T follicular helper cell (primary cell): ENCODE measurements at places on chromosomes 4 and X.

DNA sequence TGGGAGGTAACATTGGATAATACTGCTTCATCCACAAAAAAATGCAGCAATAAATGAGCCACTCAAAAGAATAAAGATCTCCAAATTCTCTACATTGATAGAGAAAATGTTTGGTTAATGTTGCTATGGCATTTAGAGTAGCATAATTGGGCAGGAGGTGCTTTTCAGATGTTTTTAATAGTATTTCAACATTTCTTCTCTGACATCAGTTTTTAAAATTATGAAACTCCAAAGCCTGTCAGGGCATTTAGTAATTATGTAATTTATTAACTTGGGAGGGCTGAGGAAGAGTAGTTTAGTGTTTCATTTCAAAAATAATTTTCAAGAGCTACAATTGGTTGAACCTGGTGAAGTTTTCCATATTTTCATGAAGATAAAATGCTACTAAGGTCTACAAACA, 211.3 kb upstream of the INTU start:
- no peak for DNase-seq

GRCh38 chr4:171239196-171239595, 574.0 kb upstream of the GALNTL6 start:
- DNase-seq = no peak

DNA sequence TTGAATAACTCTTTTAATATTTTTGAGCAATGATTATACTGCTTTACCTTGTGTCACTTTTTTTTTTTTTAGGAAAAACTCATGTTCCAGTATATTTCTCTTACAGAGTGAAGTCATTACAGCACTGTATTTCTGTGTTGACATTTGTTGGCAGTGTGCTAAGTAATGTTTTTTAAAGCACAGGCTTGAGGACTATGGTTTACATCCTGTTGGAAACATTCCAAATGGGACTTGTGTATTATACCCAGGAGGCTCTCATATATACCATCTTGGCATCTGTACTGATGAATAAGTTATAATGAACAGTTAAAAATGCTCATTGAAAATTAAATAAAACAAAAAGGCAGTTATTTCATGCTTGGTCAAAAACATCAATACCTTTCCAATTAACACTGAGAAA, 33.8 kb downstream of the CEP44 start:
- DNase-seq = no peak

DNA sequence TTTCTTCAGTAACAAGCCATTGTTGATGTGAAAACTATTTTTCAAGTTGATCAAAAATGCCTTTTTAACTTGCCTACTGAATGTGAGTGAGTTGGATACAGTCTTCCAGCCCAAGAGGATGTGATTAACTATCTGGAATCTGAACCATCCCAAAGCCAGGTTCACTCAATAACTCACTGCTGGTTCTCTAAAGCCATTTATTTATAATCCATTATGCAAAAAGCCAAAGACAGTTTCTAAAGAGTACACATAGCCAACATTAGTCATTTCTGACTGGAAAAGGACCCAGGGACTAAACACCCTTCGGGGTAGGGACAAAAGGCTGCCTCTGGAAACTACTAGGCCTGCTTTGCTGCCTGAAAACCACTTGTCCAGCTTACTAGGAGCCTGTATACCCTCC, 109.6 kb downstream of the SHROOM4 start:
- DNase-seq = no peak

DNA sequence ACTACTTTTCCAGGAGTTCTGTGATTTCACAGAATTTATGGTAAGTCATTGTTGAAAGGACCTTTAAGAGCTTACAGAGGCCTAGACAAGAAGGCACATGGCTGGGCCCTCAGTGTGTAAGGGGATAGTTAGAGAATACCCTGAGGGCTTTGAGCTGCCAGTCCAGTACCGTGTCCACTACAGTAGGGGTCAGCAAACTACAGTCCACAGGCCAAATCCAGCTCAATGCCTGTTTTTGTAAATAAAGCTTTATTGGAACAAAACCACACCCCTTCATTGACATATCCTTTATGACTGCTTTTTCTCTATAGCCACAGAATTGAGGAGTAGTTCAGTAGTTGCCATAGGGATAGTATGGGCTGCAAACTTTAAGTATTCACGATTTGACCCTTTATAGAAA, 176.2 kb downstream of the MID1 start:
- DNase-seq = no peak

DNA sequence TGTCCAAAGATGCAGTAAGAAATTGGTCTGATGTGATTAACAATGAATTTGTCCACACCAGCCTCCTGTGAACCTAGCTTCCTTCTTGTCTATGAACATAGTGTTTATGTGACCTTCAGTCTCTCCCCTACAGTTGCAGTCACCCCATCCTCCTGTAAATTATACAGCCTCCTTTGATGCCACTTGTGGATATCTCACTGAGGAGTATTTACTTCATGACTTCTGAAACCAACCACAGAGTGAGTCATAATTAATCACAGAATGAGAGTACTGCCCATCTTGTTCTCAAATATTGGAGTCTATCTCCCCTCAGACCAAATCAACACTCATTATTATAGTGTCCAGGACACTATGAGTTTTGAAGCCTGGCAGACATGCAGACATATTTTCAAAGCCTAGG, 27.3 kb upstream of the XAGE2 start:
- DNase-seq = no peak

DNA sequence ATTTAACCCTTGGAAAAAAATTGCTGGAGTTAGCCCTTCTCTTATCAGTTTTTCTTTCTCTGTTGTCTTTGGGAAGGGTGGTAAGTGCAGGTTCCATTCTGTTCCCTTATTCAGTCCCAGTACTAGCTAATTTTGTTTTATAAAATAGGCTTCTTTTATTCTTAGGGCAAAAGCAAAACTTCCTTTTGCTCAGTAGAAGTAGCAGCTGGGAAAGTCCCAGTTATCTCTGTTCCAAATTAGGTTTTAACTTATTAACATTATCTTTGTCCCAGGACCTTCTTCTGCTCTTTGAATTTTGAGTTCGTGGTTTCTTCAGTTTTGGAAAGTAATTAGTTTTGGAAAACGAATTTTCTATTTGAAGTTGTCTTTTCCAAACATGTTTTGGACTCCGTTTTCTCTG, 61.1 kb downstream of the BANK1 start:
- DNase-seq = no peak

DNA sequence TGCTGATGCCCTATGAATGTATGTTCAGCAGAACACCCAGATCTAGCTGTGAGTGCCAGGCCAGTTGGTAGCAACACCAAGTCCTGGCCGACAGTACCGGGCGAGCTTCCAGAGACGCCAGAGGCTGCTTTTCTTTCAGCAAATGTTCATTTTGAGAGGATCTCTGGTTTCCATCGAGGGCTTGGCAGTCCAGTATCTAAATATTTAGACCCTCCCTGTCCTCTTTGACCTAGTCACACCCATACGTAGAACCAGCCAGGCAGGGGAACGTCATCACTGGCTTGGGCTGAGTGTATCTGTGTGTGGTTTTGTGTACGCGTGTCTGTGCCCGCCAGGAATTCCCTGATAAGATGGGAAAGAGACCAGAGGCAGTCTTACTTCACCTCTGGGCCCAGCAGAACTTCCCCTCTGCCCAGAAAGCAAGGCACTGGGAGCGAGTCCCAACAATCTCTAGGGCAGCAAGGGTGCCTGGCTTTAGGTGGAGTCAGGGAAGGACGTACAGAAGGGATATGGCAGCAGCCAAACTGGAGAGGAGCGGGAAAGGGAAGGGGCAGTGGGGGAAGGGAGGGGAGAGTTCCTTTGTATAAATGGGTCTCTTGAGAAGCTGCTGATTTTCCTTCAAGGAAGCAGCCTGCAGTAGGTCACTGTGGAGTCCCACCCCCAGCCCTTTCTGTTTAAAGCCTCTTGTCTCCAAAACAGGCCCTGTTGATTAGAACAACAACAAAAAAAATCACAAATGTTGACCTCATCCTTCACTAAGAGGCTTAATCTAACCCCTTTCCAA, 15.0 kb upstream of the ELF4 start:
- DNase-seq = no peak

DNA sequence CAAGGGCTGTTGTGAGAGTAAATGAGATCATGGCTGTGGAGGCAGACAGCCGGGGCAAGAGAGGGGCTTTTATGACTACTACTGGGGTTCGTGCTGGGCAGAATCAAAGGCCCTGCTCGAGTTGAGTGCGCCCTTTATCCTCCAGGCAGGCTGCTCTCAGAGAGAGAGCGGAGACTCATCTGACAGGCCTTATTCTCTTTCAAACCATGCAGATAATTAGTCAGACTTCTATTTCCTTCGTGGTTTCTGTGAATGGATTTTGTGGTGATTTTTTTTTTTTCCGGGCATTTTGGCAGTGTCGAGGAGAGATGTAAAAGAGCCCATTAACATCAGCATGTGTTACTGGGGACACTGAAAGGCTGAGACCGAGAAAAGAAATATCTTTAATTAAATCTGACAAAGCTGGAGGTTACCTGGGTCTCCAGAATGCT, 73.6 kb downstream of the MED28 start:
- no peak for DNase-seq

DNA sequence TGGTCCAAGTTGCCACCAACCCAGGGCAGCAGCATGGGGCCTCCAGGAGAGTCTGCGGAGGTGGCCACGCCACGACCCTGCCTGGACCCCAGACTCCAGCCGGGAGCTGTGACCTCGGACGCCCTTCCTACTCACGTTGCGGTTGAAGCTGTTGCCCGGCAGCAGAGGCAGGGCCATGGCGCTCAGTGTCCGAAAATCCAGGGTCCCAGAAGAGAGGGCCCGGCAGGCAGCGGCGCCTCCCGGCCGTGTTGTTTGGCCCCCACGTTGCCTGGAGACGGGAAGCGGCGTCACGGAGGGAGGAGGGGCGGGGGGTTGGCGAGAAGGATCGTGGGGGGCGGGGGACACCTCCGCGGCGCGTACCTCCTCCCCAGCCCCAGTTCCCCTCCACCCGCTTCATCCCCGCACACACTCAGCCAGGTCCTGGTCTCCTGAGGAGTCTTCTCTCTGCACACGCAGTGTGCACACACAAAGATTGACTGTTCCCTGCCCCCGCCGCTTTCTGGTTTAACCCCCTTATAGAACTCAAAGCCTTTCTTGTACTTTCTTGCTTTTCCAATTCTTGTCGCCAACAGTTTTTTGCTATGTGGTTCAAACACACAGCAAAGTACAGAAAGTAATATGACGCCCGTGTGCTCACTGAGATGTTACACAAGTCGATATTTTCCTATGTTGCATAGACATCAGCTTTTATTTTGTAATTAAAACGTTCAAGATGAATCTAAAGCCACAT, at the start of gene EFHC2:
Gene EFHC2 (minus strand): TSS at position 261 of the 730 bp plus-strand sequence. CDS start 84 bp downstream, at position 177.
- peak; percentile 48 for DNase-seq

DNA sequence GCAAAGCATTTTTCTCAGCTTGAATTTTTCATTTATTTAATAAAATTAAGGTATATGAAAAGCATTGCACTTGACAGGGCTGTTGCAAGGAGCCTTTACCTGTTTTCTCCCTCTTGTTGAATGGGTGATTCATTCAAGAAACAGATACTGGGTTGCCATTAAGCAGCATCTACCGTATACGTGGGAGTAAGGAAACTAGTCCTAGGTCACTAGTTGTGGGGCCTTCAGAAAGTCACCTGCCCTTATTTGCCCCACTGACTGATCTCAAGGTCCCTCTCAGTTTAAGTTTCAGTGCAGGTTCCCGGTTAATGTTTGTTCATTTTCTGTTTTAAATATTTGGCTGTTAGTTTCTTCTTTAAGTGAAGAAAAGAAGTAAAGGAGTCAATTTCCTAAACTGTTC, 34.0 kb downstream of the LHFPL1 start:
- no peak for DNase-seq

DNA sequence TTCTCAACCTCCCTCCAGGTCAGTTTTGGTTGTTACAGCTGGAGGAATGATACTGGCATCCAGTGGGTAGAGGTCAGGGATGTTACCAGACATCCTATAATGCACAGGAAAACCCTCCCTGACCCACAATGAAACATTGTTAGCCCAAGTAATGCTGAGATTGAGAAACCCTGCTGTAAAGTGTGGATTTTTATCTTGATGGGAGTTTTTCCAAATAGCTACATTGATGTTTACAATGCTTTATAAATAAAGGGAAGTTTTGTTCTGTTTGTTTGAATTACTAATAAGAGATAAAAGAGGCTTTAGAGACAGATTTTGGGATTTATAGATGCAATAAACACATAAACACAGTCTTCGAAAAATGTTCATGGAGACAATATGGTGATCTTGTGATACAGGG, 194.0 kb upstream of the NUDT6 start:
- no peak for DNase-seq

DNA sequence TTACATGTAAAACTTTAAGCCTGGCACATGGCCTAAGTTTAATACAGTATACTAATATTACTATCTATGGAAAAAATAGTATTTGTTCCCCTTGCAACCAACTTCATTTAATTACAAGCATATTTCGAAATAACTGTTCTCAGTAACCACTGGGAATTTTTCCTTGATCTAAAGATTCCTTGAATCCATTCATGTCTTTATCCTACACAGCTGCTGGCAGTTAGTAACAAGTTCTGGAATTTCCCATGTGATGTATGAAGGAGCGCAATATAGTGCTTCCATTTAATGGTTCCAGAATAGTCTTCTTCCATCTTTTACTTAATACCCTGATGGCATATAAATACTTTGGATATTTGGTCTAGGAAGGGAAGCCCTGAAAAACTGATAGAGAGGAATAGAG, 136.5 kb downstream of the AASDH start:
- no peak for DNase-seq

GRCh38 chr4:53185869-53186585, 179.8 kb downstream of the SCFD2 start:
- DNase-seq = no peak

DNA sequence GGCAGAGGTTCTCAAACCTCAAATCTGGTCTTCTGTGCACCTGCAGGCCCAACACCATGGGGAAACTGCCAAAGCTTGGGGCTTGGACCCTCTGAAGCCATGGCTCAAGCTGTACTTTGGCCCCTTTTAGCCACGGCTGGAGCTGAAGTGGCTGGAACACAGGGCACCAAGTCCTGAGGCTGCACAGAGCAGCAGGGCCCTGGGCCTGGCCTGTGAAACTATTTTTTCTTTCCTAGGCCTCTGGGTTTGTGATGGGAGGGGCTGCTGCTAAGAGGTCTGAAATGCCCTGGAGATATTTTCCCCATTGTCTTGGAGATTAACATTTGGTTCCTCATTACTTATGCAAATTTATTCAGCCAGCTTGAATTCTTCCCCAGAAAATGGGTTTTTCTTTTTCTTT, 18.3 kb upstream of the PI4K2B start:
- no peak for DNase-seq

GRCh38 chr4:3812211-3812934, 46.2 kb downstream of the ADRA2C start:
- no peak for DNase-seq

GRCh38 chrX:107560041-107560440, 68.3 kb upstream of the PRPS1 start:
- no peak for DNase-seq

- DNase-seq = no peak
Measured at GRCh38 chr4:171441300-171441941, 371.8 kb upstream of the GALNTL6 start.

- DNase-seq = no peak
Measured at GRCh38 chr4:105060628-105061027, 86.0 kb upstream of the TET2 start.
